ENCODE measurements at places on chromosomes 16 and 17.

- DNase-seq: no peak
These were observed 46.3 kb downstream of the C16orf78 start for GRCh38 chr16:49419862-49420261.

- DNase-seq: no peak
These were observed 57.3 kb downstream of the ZFPM1 start for GRCh38 chr16:88510091-88510994.

DNA sequence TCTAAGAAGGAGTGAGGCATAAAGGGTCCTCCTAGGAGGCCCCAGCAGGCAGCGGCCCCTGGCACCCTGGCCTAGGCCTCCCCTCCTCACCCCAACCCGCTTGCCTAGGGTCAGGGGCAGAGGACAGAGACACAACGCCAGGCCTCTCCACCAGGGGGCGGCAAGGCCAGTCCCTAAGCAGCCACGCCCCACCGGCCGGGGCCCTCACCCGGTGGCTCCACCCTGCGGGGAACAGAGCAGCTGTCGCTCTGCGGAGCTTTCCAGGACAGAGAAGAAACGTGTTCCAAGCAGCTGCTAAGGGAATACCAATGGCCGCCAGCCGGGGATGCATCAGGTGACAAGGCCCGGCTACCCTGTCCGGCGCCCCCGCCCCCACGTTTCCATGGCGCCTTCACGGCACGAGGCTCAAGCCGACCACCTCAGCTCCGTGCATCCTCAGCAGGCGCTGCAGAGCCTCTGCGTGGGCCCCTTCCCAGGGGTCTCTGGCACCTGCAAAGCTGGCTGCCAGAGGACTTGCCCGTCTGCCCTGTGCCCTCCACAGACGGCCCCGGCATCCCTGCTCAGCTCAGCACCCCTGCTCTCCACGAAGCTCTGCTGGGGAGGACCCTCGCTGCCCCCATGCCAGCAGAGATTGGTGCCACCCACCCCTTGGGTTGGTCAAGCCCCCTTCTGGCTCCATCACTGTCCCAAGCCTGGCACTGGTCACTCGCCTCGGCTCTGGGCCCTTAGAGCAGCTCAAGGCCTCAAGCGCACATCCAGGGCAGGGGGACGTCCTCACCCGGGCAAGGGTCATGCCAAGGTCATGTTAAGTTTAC is 5.6 kb downstream of the ZNF598 start:
- peak; percentile 79 for DNase-seq

GRCh38 chr17:78174346-78174869 is 6.0 kb downstream of the SYNGR2 start:
- DNase-seq: no peak

GRCh38 chr17:59504821-59505220 is 60.6 kb upstream of the DHX40 start:
- DNase-seq: no peak

- no peak for DNase-seq
These were observed 68.2 kb downstream of the VAT1L start for GRCh38 chr16:77856438-77857160.

GRCh38 chr17:64277831-64278562 is 14.9 kb upstream of the TEX2 start:
- no peak for DNase-seq

DNA sequence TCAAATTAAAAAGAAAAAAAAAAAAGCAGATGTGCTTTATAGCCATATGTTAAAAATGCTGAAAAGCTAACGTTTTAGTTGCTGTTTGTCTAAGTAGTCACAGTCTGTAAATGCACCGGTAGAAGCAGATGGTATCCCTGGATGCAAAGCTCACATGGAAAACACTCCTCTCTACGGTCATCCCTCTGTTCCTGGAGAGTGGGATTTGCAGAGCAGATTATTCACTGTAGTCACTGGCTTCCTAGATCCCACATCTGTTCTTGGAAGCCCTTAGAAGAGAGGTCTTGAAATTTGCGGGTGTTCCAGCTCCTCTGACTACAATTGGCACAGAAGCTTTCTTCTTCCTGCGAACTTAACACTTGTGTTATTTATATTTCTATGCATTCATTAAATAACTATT is 186.6 kb downstream of the PMP22 start:
- DNase-seq: no peak

DNA sequence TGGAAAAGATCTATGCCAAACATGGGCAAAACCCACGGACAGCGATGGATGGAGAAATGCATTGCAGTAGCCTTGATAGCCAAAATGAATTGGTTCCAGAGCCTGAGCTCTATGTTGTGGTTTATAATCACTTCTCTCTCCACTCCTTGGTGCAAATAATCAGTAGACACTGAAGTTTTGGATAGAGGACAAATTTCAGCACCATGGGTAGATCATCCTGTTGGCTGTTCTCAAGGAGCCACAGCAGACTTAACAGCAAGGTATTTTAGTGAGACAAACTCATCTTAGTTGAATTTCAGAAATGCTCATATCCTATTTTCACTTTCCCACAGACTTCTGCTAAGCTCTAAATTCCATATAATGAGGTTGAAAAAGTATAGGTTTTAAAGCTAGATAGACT is 88.3 kb upstream of the CCL1 start:
- no peak for DNase-seq

- no peak for DNase-seq
These were observed 112.6 kb downstream of the IRF8 start for GRCh38 chr16:86011532-86011931.

GRCh38 chr17:75691801-75692626 is 24.9 kb downstream of the SAP30BP start:
- no peak for DNase-seq

DNA sequence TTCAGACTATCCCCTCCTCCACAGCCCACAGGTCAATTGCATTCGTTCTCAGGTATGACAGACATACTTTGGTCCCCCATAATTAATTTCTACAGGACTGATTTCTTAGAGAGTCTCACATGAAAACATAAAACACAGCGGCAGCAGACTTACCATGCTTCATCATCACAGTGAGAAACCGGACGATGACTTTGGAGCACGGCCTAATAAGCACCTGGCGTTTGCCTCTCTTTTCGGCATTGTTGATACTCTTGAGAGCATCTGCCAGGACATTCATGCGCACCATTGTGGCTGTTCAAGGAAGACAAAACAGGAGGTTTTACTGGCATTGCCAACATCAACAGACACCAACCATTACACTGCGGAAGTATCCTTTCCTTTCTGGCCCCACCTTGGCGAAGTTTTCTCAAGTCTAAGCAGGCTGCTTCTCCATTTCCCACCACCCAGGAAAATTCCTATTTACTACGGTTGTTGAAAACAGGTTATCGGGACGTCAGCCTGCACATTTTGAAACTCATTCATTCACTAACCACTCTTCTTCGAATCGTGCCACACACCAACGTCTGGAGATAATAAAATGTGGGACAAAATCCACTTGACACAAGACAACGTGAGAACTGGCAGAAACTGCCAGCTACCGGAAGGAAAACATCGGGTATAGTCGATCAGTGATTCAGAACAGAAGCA is 1.2 kb downstream of the RPS15A start:
- no peak for DNase-seq

DNA sequence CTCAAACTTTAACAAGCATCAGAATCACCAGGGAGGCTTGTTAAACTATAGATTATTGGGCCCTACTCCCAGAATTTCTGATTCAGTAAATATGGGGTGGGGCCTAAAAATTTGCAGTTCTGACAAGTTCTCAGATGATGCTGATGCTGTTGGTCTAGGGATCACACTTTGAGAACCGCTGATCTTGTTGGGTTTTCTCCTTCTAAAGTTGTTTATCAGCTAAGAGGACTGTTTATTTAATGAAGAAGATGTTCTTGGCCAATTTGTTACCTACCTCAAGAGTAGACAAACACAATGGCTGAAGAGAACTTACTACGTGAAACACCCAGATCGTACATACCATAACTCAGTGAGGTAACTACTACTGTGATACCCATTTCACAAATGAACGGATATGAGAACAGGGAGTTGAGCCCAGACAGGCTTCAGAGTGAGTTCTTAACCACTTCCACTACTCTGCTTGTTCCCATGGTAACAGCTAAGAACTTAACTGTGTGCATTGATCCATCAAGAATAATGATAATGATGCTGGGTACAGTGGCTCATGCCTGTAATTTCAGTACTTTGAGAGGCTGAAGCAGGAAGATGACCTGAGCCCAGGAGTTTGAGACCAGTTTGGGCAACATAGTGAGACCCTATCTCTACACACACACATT is 85.3 kb upstream of the NSRP1 start:
- peak; percentile 1 for DNase-seq

GRCh38 chr16:55390630-55391237 is 66.7 kb downstream of the IRX6 start:
- DNase-seq: no peak
